ENCODE measurements at places on chromosomes 5 and 9.

- DNase-seq, result no peak
These were observed 24.4 kb downstream of the NCS1 start for GRCh38 chr9:130196643-130197042.

DNA sequence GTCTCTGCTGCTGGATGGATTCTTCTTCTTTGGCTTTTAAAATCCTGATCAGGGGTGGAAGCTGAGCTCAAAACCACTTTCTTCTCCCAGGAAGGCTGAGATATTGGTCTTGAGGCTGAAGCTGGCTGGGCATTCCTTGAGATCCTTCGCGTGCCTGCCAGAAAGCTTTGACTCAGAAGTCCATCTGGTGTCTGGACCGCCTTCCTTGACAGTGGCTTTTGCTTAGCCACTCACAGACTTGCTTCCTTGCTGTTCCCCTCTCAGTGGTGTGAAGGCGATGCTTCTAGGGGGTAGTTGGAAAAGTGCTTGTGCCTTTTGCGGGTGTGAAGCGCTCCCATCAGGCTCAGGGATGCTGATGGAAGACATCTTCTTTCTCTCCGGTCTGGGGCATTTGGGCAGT lies 45.9 kb downstream of the RGS3 start:
- no peak for DNase-seq

GRCh38 chr9:37936965-37937364 lies 33.0 kb upstream of the SLC25A51 start:
- no peak for DNase-seq

DNA sequence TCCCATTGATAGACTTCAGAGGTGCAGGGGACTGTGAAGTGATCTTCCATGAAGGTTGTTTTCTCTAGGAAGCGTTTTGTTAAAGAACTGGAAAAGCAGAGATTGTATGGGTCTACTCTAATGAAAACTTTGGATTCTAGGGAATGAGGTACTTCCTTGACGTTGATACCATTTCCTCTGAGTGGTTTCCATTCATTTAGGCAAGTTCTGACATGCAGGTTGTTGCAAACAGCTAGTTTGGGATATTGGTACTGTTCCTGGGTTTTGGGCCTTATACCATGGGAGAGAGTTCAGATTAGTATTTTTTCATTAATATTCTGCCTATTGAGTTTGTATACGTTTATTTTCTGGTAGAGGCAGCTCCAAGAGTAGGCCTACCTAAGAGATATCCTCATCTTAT lies 25.7 kb downstream of the SMARCA2 start:
- DNase-seq, result no peak

DNA sequence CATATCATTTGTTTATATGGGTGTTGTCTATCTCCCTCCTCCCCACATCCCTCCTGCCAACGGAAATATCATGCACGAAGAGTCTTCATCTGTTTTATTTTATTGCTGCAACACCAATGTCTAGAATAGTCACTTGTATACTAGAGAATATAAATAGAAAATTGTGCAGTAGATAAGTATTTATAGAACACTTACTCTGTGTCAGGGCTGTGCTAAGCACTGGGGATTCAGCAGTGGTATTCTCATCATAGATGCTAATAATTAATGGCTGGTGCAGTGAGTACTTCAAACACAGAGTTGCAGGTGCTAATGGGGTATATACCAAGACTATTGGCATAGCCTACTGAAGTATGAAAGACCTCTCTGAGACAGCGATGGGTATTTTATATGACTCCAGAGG lies 353.5 kb upstream of the CDH6 start:
- DNase-seq, result no peak

DNA sequence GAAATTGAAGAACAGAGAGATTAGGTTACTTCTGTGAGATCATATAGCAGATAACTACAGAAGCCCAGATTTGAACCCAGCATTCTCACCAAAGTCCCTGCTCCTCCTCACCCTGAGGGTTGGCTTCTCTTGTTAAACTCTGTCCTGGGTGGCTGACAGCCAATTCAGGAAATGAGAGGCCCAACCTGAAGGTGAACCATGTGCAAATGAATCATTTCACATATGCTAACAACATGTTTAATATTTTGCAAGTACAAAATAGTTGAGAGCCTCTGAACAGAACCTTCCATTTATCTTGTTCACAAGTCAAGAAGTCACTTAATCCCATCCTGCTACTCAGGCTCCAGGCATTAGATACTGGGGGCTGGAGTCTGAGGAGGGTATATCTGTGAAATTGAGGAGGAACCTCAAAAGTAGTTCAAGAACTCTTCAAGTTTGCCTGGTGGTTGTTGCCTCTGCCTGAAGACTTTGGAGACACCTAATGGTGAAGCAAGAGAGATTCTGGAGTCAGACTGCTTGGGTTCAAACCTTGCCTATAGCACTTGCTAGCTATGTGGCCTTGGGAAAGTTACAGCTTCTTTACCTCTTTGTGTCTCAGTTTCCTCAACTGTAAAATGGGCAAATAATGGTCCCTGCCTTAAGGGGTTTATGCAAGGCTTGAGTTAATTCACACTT lies 564.0 kb downstream of the PSAT1 start:
- DNase-seq, result no peak

DNA sequence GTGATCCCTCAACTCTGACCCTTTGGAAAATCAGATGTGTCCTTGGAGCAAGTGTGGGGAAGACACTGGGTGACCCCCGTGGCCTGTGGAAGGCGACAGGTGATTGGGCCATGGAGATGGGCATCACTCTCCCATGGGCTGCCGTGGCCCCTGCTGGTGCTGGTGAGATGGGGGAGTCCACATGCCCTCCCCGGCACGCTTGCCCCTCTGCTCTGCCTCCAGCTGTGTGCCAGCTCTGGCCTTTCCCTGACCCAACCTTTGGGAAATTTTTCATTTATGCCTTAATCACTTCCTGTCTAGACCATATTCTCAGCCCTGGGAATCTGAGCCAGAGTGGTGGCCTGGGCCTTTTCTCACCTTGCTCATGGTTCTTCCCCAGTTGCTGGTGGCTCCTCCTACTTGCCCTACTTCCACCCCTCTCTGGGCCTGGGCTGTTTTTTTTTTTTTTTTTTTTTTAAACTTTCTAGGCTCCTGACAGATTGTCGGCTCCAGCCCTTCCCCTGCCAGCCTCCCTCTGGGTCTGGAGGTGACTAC lies 56.6 kb downstream of the RGS3 start:
- no peak for DNase-seq

GRCh38 chr5:102453716-102454115 lies 45.1 kb downstream of the SLCO6A1 start:
- DNase-seq, result no peak
